NCI-H1417 treated with DMSO at 0.1 percent for 48 hours (cell line): ENCODE measurements at places on chromosomes 4 and X.

- DNase-seq: no peak
Observed at GRCh38 chrX:123851079-123851478, 8.8 kb upstream of the XIAP start.

DNA sequence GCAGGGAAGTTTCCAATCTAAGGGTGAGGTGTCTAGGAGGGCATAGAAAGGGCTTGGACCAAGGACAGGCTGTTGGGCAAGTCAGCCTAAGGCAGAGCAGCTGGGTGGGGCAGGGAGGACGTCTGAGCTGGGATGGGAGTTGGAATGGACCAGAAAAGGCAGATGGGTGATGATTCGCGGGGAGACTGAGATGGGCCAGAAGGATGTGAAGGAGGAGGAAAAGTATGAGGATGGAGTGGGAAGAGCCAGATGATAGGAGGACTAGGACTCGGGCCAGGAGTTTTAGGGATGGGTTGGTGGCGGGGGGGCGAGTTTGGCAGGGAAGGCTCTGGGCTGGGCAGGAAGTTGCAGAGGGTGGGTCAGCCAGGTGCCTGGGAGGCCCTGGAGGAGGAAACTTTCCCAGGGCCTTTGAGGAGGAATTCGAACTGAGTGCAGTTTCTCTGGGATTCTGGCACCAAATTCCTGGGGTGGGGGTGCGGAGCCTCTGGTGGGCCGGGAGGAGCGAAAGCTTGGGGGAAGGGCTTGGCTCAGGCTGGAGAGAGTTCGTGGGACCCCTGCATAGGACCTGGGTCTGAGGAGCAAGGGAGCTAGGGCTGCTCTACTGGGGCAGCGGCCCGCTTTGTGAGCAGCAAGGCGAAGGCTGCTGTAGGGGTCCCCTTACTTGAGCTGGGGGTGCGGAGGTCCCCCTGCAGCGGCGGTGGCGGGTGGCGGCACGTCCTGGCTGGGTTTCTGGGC is 8.7 kb upstream of the TIMP1 start:
- no peak for DNase-seq

- DNase-seq: no peak
Observed at GRCh38 chr4:74451214-74451661, 6.3 kb downstream of the AREG start.

DNA sequence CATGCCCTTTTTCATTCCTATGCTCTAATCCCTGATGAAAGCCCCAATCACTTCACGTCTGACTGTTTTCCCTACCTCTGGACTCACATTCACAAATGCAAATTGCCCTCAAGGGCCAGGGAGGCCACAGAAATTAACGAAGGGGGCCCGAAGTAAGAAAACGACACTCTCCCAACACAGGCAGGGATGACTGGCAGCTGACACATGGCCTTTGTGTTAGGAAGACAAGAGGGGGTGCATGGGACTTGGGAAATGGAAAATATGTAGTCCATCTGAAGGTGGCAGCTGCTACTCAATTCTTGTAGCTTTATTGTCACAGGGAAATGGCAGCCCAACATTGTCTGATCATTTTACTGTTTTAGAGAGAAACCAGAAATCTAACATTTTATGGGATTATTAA is 12.3 kb upstream of the SPARCL1 start:
- no peak for DNase-seq

GRCh38 chrX:153692003-153692402 is 4.3 kb downstream of the SLC6A8 start:
- DNase-seq: no peak

GRCh38 chrX:153731117-153731844 is 6.6 kb downstream of the ABCD1 start:
- no peak for DNase-seq

- DNase-seq: no peak
Observed at GRCh38 chr4:180314972-180315371, 1928.2 kb upstream of the TENM3 start.

DNA sequence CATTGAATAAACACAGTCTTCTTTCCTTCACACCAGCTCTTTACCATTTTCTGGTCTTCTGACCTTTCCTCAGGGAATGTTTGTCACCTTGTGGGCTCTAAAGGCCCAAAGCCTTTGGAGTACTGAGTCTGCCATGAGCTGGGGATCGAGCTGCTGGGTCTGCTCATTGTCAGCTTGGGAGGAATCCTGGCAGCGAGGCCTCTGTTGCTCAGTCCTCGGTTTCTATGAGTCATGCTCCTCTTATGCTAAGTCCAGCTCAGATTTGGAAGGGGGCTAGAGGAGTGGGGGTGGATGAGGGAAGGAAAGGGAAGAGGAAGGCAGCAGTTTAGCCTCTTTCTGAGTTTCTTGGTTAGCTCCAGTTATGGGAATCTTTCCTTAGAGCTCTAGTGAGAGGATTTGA is 31.1 kb downstream of the NHSL2 start:
- DNase-seq: no peak

- no peak for DNase-seq
Observed at GRCh38 chr4:152700151-152700550, 20.4 kb upstream of the TMEM154 start.

DNA sequence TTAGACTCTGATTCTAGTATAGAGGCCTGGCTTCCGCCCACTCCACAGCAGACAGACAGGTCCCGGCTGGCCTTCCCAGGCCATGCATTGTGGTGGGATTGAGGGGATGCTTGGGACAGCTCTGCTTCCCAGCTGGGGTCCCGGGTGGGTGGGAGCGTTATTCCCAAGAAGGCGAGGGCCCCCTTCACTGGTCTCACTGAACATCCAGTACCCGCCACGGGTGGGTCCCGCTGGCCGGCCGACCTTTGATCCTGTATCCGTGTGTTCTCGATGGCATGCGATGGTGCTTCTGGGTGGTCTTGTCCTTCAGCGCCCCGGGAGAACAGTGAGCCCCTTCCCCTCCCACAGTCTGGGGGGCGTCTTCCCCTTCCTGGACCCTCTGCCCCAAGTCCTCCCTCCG is 231.4 kb downstream of the AFAP1 start:
- no peak for DNase-seq

GRCh38 chrX:22165732-22166457 is 106.8 kb upstream of the CBLL2 start:
- no peak for DNase-seq

DNA sequence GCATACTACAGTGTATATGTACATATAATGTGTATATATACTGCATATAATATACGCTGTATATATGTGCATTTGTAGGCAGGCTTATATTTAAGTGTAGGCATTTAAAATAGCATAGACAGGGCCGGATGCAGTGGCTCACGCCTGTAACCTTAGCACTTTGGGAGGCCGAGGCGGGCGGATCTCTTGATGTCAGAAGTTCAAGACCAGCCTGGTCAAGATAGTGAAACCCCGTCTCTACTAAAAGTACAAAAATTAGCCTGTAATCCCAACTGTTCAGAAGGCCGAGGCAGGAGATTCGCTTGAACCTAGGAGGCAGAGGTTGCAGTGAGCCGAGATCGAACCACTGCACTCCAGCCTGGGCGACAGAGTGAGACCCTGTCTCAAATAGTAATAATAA is 78.4 kb downstream of the JAKMIP1 start:
- DNase-seq: no peak

- DNase-seq: no peak
Observed at GRCh38 chr4:102036016-102036415, 245.5 kb downstream of the BANK1 start.

GRCh38 chr4:187065396-187065795 is 341.7 kb upstream of the FAT1 start:
- no peak for DNase-seq

DNA sequence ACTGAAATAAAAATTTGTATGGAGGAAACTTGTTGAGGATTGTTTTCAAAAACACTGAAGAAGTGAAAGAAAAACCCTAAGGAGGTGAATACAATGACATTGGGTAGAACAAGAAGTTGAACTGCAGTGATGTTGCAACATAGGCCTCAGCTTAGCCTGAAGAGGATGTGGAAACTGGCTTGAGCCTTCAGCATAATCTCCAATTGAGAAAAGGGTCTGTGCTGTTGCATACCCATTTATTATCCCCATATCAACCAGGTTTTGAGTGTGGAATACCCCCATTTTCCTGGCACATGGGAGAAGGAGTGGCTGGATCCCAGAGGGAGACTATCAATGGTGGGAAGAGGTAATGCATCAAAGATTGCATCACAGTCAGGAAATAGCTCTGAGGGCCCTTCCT is 695.0 kb upstream of the HS3ST1 start:
- DNase-seq: no peak

DNA sequence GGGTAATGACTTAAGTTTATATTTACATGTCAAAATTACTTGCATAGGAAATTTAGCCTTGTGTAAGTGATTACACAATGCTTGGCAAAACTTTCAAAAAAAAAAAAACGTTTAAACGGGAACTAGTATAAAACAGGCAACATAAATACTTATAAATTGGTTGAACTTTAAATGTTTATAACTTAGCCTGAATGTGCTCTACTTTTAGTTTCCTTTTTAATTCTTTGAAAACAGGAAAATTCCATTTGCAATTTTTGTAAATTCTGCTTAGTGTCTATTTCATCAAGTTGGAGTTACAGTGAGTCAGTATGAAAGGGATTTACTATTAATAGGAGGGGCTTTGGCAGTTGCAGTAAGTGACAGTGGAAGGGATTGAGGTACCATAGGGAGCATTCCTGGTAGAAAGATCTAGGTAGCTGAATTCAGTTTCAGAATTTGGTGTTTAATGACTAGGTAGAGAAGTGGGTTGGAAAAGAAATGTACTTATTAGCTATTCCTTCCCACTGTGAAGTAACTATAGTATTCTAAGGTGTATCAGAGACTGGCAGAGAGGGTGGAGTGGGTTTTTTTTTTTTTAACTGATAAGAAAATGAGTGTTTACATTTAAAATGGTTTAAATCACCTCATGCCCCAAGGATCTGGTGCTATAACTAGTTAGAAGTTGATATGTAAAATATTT is 2.8 kb downstream of the STAG2 start:
- no peak for DNase-seq

DNA sequence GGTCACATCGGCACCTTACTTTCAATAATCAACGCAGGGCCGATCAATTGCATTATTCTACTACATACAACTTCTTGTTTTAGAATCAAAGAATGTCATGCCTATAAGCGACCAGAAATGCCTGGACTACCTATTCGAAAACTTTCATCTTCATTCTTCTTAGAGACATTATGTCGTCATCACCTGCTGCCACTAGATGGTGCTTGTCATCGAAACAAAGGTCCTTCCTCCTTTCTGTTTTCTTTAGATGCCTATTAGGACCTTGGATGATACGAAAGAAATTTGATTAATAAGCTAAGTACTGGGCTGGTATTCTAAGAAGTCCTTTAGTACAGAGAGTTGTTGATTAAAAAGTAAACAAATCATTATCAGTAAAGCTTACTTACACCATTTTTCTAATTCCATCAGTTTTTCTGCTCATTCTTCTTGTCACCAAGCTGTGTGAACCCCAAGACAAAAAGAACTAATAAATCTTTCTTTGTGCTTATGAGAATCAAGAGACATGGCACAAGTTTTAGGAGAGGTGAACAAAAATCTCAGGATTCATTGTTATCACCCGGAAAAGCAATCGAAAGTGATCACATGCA is 154.5 kb upstream of the SLC4A4 start:
- DNase-seq: no peak

DNA sequence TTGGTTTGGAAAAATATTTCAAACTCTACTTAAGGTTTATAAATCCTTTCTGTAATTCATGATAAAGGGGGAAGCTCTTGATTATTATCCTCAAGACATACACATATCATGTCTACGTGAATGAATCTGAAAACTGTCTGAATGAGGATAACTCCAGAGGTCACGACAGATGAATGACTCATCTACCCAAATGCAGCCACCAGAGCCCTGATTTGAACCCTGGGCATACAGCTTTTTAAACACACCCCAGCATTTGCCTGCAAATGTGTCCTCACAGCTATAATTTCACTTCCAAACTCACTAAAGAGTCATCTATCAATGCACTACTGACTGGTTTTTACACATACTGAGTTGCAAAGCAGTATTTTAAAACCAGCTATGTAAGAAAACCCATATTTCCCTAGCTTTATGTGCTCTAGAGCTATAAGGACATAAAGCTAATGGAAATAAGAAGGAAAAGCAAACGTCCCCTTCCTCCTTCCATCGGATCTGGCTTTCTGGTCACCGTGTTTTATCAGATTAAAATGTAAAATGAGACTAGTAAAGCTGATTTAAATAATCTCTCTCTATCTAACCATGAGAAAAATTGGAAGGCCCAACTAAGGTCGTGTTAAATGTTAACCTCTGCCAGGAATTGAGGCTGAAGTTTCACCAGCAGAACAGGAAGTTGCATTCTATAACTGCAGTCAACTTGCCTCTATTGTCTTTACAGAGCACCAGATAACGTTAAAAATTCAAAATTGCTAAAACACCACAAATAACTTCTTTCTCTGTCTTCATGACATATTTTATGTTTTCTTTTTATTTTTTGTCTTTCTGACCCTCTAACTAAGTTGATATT is 63.1 kb upstream of the SPP1 start:
- no peak for DNase-seq

DNA sequence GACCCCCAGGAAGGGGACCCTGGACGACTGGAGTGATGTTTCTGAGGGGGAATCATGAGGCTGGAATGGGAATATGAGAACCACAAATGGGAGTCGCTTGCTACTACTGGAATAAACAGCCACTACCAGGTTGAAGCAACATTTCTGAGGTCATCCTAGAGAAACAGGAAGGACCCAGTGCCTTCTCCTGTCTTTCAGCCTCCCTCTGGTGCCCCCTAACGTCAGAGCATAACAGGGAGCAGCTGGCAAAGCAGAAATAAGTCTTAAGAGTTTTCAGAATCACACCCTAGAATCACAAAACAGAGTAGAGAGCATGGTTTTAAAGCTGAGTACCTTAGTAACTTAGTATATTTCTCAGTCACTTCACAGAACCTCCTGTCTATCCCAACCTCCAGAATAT is 347.8 kb upstream of the PITX2 start:
- no peak for DNase-seq

GRCh38 chr4:26124753-26125321 is 196.0 kb upstream of the RBPJ start:
- no peak for DNase-seq

DNA sequence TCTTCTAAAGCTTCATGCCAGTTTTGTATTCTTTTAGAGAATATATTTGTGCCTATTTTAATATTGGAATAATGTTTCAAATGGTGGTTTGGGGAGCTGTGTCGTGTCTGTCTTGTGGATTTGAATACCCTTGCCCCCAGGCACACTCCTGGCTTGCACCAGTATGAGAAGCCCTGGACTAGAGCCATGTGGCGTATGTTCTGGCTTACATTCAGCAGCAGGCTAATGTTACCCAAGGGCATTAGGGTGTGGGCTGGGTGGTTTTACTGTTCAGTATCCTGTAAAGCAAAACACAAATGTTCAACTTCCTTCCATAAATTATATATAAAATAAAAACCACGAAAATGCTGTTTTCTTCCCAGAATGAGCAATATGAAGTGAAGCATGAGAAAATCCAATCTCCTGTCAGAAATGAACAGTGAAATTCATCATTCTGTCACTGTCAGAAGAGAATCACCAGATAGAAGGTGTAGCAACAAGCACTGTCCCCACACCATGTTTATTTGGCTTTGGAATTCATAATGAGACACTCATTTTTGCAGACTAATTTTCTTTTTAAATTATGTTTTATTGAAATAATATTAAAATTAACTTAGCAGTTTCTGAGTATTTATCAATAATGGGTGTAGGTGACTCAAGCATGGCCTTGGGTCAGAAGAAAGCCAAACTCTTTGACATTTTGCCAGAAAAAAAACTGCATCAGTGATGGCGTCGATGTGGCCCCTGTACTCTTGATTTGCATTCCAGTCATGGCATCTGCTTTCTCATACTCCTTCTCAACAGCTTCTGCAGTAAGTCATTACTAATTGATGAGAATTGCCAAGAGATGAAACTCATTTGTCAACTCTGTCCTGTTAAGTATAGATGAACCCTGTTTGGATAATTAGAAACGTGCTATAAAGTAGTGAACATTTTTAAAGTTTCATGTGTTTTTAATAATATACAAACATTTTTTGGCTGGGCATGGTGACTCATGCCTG is 43.8 kb downstream of the WWC2 start:
- no peak for DNase-seq
